NCI-H526 (cell line): ENCODE measurements at places on chromosomes 6 and 20.

- DNase-seq = peak; percentile 8
Measured at GRCh38 chr6:84774157-84774984, 10.0 kb upstream of the TBX18 start.

DNA sequence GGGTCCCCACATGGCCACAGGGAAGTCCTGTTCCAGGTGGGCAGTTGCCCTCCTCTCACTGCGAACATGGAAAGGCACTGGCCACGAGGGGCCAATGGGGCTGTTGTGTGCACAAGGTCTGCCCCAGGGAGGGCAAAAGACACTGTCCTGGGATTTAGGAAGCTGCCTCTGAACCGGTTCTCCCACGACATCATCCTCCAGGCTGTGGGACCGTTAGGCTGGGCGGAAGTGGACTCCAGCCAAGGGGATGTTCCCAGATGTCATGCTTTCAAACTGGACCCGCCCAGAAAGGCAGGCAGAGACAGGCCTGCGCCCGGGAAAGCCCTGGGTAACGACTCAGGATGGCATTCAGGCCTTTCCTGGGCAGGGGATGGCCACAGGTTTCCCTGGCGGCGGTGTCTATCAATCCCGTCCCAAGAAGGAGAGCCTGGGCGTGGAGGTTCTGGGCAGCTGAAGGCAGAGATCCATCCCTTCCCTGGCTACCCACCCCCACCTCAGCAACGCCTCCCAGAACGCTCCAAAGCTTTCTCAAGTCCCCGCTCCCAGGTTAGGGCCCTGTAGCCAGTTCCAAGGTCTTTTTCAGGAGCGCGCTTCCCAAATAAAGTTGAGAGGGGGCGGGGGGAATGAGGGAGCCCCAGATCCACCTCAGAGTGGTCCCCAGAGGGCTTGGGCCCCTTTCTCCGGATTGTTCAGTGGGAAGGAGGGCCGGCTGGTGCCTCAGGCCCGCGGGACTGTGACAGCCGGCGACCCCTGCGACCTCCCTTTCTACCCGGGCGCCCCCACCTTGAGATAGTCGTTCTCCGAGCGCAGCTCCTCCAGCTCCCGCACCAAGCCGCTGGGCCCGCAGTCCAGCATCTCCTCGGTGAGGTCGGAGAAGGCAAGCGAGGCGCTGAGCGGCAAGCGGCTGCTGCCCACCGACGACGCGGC is 13.8 kb upstream of the TLDC2 start:
- DNase-seq = peak; percentile 90

DNA sequence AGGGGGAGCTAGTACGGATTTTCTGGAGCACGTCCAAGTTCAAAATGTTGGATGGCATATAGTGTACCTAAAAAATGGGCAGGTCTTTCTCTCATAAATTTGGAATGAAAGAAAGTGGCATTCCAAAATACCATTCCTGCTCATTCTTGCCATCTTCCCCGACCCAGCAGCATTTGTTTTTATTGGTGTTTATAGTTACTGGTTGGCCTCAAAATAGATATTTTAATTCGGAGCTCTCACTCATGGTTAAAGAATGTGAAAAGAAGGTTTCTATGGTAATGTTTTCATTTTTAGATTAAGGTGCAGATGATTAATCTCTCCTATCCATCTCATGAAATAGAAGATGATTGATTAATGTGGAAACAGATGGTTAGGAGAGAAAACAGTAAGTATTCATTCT is 204.5 kb downstream of the HIVEP2 start:
- no peak for DNase-seq

DNA sequence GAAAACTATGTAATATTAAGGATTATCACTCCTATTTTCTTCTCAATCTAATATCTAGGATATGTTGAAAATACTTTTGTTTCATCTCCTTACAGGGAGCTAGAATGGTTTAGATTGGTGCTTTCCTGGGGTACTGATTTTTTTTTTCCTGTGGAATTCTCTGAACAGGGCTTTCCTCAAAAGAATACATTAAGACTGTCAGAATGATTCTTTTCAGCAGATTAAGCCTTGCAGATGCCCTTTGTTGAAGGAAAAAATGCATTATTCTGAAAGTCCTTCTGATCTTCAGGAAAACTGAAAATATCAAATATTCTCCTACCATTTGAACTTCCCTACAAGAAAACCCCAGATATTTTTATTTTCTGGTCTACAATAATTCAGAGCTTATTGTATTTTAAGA is 178.9 kb downstream of the SOX4 start:
- no peak for DNase-seq

DNA sequence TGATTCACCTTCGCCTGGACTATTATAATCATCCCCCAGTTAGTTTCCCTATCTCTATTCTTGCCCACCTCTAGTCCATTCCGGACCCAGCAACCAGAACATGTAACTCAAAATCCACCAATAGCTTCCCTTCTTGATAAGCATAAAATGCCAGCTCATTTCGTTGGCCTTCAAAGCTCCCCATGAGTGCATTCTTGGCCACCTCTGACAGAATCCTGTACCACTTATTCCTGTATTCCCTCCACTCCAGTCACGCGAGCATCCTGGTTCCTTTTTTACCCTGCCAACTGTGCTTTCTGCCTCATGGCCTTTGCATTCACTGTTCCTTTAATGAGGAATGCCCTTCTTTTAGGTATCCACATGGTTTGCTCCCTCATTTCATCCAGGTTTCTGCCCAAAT is 36.7 kb downstream of the CYP24A1 start:
- DNase-seq = no peak
